ENCODE measurements at places on chromosomes 1 and 21.

- peak; percentile 95 for DNase-seq
Measured at GRCh38 chr1:162536511-162536910, 25.0 kb upstream of the UAP1 start.

- peak; percentile 49 for DNase-seq
Measured at GRCh38 chr1:196464480-196464941, 143.7 kb downstream of the KCNT2 start.

DNA sequence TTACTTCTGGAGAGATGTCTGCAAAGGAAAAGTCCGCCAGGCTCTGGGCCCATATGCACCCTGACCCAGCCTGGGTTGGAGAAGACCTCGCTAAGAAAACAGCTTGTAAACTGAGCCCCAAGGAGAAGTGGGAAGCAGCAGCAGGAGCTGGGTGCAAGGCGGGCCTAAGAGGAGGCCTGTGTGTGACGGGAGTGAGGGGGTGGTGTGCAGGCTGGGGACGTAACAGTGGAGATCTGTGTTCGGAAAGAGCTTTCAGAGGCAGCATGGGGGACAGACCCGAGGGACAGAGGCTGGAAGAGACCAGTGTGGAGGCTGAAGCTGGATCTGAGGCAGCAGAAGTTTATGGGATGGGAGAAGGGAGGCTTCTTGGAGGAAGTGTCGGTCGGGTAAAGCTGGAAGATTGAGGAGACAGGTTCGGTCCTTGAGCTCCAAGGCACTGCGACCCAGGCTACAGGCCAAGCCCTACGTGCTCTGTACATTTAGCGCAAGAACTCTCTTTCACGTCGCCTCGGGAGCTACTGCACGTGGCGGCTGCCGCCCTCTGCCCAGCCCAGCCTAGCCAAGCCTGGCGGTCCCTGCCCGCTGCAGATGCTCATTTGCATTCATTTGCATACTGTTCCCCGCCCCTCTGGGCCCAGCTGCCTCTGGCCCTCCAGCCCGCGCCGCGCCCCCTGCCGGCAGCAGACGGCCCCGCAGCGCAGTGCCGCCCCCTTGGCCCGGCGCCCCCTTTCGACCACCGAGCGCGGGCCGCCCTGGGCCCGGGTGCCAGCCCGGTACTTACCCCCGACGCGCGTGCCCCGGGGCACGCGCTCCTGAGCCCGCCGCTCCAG, 6.3 kb downstream of the HPCA start:
- DNase-seq: peak; percentile 25

DNA sequence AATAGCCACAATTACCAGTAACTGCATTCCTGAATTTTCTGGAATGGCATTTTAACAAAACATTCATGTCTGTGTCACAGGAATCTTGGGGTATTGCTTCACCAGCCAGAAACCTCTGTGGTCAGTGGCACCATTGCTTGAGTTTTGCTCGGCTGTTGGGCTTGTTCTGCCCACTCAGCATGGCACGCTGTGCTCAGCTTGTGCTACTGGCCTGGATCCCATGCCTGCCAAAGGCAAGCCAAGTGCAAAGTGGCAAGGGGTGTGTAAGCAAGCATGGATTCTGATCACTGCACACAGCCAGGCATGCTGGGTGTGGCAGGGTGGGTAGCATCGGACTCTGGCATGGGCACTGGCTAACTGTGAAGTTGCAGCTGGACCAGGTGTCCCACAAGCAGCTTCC, 1150.9 kb downstream of the MRPL39 start:
- DNase-seq: no peak

All from fibroblast of mammary gland (primary cell).